ENCODE measurements at places on chromosomes 1 and 21.

DNA sequence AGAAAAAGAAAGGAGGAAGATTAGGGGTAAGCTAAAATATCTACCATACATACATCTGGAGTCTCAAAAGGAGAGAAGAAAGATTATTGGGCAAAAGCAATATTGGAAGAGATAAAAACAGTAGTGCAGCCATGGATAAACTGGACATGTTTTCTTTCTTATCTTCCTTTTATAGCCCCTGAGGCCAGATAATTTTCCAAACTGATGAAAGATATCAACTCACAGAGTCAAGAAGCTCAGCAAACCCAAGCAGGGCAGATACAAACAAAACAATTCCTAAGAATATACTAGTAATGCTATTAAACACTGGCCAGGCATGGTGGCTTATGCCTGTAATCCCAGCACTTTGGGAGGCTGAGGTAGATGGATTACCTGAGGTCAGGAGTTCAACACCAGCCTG is 5.8 kb upstream of the PSMB4 start:
- no peak for DNase-seq

GRCh38 chr1:25861316-25862286 is 2.3 kb upstream of the AUNIP start:
- DNase-seq = no peak

DNA sequence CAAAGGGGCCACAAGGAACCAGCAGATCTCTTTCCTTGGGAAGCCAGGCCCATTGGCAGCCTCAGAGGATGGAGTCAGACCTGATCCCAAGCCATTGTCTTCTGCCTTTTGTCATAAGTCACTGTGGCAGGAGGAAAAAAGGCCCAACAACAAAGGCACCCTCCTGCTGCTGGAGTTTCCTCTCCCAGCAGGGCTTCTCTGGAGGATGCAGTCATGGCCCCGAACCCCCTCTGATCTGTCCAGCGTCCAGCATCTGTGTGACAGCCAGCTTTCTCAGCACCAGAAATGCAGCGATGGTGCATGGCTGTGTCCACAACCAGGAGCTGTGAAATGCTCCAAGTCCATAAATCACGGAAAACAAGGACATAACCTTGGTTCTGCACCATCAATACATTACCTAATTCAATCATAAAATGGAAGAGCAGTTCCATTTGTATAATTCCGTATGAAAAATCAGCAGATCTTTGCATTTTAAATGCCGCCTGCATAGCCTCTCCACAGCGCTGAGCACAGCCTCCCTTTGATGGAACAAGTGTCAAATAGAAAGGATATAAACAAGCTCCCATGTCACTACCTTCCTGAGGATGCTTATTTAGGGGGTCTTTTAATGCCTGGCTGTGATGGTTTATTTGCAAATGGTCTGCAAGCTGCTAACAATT is 30.6 kb downstream of the AJAP1 start:
- no peak for DNase-seq

DNA sequence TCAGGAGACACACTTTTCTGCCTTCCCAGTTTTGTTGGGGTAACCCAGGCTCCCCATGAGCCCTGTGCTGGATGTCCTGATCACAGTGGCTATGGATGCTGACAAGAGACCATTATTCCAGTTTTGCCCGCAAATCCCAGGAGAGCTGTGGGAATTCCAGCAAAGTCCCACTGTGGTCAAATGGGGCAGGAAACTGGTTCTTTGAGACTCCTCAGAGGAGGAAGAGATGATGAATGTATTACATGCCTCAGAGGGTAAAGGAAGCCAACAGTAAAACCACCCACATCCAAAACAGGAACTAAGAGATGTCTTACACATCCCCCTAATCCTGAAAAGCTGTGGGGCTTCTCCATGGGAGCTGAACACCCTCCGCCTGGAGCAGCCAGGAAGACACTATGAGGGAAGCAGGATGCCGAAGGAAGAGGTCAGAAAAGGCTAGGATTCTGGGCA is 12.8 kb upstream of the MPZL1 start:
- no peak for DNase-seq

DNA sequence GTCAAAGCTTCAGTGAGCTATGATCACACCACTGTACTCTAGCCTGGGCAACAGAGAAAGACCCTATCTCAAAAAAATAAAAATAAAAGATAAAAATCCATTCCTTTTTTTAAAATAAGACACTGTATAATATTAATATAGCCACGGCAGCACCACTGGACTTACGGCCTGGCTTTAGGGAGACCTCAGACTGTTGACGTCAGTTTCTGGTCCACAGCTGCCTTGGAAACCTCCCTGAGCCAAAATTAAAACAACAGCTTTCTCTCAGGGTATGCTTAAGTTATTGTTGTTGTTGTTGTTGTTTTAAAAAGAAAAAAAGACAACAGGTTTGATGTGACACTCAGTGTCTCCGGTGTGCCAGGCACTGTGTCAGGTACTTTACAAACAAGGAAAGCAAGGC is 42.0 kb downstream of the CAPZB start:
- DNase-seq = no peak

GRCh38 chr1:97837161-97837560 is 83.7 kb downstream of the DPYD start:
- DNase-seq = no peak

- peak; percentile 53 for DNase-seq
Observed at GRCh38 chr1:75257424-75257823, 123.2 kb downstream of the LHX8 start.

GRCh38 chr1:108114033-108114599 is 86.0 kb downstream of the SLC25A24 start:
- no peak for DNase-seq

GRCh38 chr1:13732971-13733667 is 33.1 kb downstream of the PRDM2 start:
- no peak for DNase-seq

DNA sequence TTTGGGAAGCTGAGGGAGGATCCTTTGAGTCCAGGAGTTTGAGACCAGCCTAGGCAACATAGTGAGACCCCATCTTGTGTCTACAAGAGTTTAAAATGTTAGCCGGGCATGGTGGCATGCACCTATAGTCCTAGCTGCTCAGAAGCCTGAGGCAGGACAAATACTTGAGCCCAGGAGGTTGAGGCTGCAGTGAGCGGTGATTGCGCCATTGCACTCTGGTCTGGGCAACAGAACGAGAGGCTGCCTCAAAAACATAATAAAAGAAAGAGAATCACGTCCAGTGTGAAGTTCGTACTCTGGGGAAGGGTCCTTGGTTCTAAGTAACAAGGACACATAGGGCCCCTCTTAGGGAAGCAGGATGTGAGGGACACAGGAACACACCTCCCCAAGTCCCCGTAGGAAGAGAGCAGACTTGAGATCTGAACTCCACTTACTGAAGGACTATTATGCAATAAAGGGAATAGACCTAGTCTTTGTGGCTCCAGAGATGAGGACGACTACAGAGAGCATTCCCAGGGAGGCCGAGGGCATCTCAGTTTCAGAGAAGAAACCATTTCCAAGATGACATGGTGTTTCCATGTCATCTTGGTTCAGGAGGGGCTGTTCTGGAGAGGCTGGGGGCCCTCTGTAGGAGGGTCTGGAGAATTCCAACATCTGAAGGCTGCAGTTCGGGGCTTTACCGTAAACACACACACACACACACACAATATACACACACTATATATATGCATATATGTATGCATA is 10.8 kb upstream of the ENO1 start:
- no peak for DNase-seq
